BJ (cell line): ENCODE measurements at places on chromosomes 4 and X.

DNA sequence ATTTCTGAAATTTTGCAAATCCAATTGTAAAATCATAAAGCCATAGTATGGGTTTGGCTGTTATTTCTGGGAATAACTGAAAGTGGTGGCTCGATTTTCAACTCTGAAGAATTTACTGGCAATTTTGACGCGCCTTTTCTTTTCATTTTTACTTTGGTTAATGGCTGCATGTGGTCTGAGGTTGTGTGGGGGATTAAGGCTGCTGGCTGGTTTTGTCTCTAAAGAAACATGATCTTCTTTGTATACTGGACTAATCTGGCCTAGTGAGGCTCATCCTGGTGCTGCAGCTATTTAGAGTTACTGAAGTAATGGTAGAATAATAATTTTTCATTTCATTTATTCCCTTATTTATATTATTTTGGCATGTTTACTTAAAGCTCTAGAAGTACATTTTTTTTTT, 164.0 kb downstream of the RNF150 start:
- DNase-seq = no peak

GRCh38 chr4:74531963-74532794, 87.2 kb downstream of the AREG start:
- DNase-seq = no peak

GRCh38 chr4:47274901-47275300, 188.6 kb downstream of the COMMD8 start:
- DNase-seq = no peak

GRCh38 chr4:3297066-3297859, 4.4 kb downstream of the RGS12 start:
- no peak for DNase-seq

DNA sequence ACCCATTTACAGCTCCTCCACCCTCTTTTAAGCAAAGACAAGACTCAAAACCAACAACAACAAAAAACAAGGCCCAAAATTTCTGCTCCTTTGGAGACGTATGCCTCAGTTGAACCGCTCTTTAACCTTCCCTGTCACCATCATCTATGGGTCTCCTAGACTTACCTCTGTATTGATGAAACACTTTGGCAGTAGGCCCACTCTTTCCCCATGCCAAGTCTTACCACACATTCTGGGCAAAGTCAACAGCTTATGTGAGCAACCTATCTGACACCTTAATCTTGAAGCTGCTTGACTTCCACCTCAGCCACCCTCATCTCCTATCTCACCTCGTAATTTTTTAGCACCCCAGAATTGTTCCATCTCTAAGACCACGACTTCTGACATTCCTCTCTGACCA, 99.7 kb upstream of the CXorf66 start:
- DNase-seq = no peak

- no peak for DNase-seq
These were observed 784 bp upstream of the ANXA5 start for GRCh38 chr4:121697564-121697963.

- DNase-seq = no peak
These were observed 133.9 kb downstream of the AFAP1 start for GRCh38 chr4:7805533-7806337.

GRCh38 chrX:10052906-10053625, 85.9 kb downstream of the CLDN34 start:
- DNase-seq = no peak

DNA sequence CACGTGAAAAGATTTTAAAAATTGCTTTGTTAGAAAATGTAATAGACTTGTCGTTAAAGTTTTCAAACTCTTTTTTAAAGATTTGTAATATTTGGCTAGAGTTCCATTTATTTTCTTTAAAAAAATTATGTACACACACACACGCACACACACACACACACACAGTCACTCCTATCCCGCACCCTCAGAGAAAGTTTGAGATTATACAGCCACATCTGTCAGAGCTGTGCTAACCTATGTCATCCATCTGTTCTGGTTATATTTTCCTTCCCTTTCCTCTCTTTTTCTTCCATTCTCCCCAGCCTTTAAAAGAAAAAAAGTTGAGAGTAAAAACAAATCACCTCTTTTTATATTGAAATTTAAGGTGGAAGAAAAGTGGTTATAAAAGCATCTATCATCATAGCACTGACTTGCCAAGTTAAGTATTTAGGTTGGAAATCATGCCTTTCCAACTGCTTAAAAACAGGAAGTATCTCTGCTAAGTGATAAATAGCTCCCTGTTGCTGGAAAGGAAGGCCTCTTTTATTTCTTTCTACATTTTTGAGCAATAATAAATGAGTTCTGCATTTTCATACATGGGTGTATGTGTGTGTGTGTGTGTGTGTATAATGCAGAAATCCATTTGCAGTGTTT, 163.3 kb upstream of the SPRY1 start:
- no peak for DNase-seq

DNA sequence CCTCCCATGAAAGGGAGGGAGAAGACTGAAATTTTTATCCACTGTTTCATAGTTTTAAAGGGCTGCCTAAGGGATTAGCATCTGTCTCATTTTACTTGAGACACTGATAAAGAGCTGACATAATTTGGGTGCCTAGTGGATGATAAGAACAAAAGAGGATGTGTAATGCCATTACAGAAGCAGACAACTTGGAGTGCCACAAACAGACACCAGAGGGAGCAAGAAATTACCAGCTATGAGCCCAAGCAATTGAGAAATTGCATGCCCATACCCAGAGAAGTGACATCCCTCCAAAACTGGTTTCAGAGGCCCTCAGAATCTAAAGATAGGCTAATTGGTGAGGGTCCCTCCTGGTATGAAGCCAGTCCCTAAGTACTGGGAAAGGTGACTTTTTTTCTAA, 38.5 kb upstream of the POU3F4 start:
- no peak for DNase-seq

- no peak for DNase-seq
These were observed 781.2 kb upstream of the DIAPH2 start for GRCh38 chrX:95903490-95903889.

DNA sequence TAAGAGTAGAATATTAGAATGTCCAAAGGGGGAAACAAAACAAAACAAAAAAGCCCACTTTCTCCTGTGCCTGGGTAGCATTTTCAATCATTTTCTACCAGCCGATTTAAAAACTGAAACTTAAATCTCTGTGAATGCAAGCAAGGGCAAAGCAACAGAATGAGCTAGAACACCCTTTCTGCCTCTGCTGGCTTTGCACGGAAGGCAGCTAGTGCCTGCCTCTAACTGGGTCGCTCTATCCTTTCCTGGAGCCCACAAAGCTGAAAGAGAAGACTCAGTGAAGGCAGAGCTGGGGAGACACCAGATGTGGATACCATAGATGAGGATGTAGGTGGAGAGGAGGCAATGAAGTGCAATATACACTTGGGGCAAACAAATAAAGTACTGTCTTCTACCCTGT, 248.9 kb upstream of the TTC29 start:
- no peak for DNase-seq
